AG04449 (cell line): ENCODE measurements at places on chromosomes 13 and 19.

DNA sequence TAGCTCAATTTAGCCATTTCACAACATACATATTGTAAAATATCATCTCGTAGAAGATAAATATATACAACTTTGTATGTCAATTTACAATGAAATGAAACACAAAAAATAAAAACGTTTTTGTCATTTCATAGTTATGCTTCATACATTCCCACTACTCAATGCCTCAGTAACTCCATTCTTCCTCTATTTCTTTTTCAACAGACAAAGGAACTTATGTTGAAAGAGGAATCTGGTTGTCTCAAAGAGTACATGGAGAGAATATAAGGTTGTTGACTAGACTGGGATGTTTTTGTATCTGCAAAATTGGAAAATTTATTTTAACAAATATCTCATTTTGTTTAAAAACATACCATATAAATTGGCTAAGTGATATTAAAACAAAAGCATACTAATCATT is 12.8 kb downstream of the KCTD12 start:
- no peak for DNase-seq

GRCh38 chr13:49298416-49298815 is 50.7 kb downstream of the CDADC1 start:
- DNase-seq, result no peak

- DNase-seq, result no peak
Observed at GRCh38 chr19:35911790-35912189, 3.7 kb upstream of the TYROBP start.

- DNase-seq, result no peak
Observed at GRCh38 chr19:32362318-32362691, 16.9 kb downstream of the ZNF507 start.

DNA sequence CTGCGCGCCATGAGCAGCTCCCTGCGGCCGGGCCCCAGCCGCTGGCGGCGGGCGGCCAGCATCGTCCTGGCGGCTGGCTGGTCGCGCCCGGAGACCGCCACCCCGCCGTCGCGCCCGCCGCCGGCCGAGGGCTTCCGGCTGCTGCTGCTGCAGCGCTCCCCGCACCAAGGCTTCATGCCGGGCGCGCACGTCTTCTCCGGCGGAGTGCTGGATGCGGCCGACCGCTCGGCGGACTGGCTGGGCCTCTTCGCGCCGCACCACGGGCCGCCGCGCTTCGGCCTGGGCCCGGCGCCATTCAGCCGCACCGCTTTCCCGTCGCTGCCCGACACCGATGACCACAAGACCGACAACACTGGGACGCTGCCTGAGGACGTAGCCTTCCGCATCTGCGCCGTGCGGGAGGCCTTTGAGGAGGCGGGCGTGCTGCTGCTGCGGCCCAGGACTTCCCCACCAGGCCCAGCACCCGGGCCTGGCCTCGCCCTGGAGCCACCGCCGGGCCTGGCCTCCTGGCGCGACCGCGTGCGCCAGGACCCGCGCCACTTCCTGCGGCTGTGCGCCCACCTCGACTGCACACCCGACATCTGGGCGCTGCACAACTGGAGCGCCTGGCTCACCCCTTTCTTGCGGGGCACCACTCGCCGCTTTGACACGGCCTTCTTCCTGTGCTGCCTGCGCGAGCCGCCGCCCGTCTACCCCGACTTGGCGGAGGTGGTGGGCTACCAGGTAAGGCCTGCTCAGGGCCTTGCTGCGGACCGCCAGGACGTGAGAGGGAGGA is 518 bp downstream of the NUDT19 start:
- no peak for DNase-seq

GRCh38 chr13:97335488-97336134 is 98.4 kb upstream of the RAP2A start:
- DNase-seq, result no peak

DNA sequence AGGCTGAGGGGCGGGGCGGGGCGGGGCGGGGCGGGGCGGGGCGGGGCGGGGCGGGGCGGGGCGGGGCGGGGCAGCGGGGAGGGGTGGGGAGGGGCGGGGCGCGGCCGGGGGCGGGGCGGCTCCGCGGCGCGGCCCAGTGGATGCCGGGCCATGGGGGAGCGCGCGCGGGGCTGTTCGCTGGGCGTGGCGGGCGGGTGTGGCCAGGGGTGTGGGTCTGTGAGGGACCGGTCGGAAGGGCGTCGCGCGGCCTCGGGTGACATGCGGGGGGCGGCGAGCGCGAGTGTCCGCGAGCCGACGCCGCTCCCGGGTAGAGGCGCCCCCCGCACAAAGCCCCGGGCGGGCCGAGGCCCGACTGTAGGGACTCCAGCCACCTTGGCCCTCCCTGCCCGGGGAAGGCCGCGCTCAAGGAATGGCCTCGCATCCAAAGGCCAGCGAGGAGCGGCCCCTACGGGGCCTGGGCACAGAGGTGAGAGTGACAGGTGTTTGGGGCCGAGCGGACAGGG is at the start of gene ZFP28:
ZFP28 (plus strand) TSS at position 188 of the 503 bp plus-strand sequence; CDS start at position 259, 71 bp downstream.
- DNase-seq, result no peak

DNA sequence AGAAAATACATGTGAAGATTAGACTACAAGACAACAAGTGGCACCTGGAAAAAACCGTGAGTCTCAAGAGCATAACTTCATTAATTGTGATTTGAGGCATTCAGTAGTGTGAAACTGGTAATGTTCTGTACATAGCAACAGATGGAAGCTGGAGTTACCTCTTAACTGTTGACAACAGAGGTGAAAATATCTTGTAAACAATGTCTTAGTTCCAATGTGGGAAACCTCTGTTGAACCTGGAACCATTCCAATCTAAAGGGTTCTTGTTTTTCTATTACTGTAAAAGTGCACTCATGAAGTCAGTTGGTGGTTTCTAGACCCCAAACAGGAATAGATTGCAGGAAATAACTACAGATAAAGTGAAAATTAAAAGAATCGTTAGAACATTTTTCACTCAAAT is 728.4 kb downstream of the SLITRK1 start:
- no peak for DNase-seq

- no peak for DNase-seq
Observed at GRCh38 chr19:32662186-32662585, 12.8 kb downstream of the ANKRD27 start.

GRCh38 chr13:34762312-34762711 is 179.8 kb upstream of the NBEA start:
- no peak for DNase-seq

- DNase-seq, result no peak
Observed at GRCh38 chr19:1837625-1838105, 10.6 kb downstream of the REXO1 start.

GRCh38 chr19:48623556-48624066 is 4.3 kb downstream of the SPHK2 start:
- no peak for DNase-seq

DNA sequence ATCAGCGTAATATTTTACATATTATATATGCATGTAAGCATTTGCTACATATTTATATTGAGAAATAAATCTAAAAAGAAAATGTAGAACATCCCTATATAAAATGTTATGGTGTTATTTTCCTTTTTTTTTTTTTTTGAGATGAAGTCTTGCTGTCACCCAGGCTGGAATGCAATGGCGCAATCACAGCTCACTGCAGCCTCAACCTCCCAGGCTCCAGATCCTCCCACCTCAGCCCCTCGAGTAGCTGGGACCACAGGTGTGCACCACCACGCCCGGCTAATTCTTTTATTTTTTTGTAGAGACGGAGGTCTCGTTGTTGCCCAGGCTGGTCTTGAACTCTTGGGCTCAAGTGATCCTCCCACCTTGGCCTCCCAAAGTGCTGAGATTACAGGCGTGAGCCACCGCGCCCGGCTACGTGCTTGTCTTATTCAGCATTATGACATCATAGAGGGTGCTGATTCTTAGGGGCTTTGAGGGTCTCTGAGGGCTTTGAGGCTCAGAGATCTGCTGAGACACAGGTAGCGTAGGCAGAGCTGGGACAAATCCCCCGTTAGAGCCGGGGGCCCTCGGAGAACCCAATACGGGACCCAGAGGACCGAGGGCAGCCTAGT is 101.9 kb downstream of the GADD45B start:
- DNase-seq, result no peak

DNA sequence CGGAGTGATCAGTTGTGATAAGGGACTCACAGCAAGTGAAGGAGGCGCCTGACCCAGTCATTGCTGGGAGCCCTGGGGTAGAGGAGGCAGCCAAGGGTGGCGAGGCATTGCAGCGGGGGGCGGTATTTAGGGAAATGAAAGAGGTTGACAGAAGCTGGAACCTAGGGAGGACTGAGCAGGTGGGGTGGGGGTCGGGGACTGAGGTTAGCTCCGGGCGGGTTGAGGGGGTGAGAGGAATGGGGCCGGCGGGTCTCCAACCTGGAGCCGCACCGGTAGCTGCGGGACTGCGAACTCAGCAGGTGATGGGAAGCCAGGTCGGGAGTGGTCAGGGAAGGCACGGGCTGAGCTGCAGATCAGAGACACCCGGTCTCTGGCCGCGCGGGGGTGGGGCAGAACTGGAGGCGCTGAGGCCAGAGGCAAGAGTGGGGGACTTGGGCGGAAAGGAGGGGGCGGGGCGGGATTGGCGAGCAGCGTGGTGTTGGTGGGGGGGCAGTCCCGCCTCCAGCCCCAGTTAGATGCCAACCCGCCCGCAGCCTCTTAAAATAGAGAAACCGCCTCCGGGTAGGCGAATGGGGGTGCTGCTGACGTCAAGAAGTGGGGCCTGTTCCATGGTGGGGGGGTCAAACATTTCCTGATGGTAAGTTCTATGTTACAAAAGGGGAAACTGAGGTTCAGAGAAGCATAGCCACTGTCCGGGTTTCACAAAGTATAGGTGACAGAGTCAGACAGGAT is 1.5 kb downstream of the MAST3 start:
- DNase-seq, result no peak

DNA sequence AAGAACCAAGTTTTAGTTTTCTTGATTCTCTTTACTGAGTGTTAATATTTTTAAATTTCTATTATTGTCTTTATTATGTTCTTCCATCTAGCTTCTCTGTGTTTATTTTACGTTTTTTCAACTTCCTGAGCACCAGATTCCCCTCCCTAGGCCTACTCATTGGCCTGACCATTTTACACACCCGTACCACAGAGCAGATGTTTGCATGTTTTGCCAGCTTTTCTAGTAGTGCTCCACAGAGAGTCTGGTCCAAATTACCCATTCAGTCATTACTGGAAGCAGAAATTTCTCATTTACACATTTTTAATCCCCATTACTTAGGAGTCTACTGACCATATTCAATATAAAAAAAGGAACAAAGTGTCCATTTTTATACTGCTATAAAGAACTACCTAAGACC is 66.9 kb downstream of the ING1 start:
- DNase-seq, result no peak

DNA sequence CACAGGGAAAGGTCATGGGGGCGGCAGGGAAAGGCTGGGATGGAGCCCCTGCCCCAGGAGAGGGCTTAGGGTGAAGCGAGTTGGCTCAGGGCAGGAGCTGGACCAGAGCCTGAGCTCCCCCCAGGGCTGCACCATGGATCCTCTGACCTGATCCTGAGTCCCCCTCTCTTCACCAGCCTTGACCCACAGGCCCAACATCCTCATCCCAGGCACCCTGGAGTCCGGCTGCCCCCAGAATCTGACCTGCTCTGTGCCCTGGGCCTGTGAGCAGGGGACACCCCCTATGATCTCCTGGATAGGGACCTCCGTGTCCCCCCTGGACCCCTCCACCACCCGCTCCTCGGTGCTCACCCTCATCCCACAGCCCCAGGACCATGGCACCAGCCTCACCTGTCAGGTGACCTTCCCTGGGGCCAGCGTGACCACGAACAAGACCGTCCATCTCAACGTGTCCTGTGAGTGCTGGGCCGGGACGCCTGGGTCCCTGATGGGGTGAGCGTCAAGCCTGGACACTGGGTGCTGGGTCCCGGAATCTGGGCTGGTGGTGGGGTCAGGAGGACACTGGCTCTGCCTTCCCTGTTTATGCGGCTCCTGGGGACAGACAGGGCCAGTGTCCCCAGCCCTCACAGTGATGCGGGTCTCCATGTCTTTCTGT is 842 bp downstream of the SIGLEC9 start:
- DNase-seq, result no peak

- DNase-seq, result no peak
Observed at GRCh38 chr19:19546751-19547162, 8.7 kb downstream of the CILP2 start.

GRCh38 chr13:40383885-40384284 is 282.6 kb downstream of the FOXO1 start:
- no peak for DNase-seq

- DNase-seq, result no peak
Observed at GRCh38 chr13:22629374-22629773, 551.4 kb upstream of the SGCG start.

DNA sequence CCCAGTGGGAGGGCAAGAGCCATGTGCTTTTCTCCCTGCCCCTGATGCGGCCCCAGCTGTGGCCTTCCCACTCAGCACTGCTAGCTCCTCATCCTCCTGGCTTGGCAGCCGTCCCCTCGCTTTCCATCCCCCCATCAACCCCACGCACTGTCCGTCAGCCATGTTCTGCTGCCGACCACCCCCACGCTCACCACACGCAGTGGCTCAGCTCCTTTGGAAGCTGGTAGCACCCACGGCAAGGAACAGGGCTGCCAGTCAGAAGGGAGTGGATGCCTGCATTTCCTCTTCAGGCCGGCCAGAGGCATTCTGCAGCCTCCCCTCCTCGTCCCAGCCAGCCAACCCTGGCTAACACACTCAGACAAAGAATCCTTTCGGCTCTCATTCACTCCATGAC is 6.3 kb downstream of the CALM3 start:
- DNase-seq, result no peak

DNA sequence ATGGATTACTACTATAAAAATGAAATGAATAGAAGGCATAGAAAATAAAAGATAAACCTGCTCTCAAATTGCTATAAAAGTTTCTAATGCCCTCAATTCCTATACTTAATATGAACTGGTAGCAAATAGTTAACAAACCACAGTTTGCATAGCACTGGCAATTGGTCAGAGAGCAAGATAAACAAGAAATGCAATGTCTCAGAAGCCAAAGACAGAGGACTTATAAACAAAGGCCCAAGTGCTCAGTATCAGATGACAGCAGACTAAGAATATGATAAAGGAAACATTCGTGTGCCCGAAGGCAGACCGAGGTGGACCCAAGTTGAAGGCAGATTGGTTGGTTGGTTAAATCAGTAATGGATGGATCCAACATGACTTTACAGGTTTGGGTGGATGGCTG is 50.6 kb downstream of the IPO5 start:
- peak; percentile 41 for DNase-seq

DNA sequence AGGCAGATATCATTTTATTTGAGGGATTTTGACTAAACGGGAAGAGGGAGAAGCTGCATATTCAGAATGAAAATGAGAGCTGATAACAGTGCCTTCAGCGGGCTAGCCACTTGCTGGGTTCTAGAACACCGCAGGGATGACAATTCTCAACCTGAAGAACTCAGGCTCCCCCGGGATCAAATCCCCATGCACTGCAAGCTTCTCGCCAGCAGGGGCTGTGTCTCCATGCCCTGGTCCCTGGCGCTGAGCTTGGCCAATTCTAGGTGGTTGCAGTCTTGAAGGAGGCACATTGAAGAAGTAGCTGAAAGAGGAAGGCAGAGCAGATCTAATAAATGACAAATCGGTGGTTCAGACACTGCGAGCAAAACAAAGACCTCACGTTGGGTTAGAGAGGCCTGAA is 128.7 kb downstream of the UQCRFS1 start:
- DNase-seq, result no peak

- no peak for DNase-seq
Observed at GRCh38 chr13:78593652-78594455, 9.5 kb downstream of the POU4F1 start.

GRCh38 chr13:42100960-42101359 is 52.5 kb downstream of the DGKH start:
- no peak for DNase-seq

- no peak for DNase-seq
Observed at GRCh38 chr19:9461938-9462337, 26.6 kb upstream of the ZNF266 start.

- no peak for DNase-seq
Observed at GRCh38 chr13:50131920-50132903, 117.0 kb downstream of the KCNRG start.

- DNase-seq, result no peak
Observed at GRCh38 chr19:18860725-18861124, 29.0 kb downstream of the UPF1 start.
